GM04504 (cell line): ENCODE measurements at places on chromosomes 12 and 14.
A peak's percentile ranks its signal among the peaks of the same experiment; 100 is the strongest.

DNA sequence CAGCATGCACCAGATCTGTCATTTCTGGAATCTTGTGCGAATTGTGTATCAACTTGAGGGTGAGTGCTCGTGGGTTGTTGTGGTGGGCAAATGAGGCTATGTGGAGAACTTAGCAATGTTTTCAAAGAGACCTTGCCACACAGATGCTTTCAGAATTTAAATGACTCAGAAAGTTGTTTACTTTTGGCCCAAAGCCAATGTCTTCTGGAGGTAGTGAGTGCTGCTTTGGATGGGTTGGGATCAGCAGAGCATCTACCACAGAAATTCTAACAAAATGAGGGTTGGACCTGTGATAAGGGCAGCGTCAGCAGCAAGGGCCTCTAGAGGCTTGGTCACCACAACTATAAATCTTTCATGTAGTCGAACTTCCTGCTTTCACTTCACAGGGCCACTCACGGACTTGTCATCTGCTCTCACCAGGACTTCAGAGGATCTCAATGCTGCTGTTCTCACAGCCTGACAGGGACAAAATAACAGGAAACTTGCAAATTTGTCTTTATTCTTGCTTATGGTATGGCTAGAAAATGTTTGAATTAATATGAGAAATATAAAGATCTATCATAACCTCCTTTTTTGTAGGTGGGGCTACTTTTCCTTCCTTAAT is 111.4 kb downstream of the DACT1 start:
- peak; percentile 67 for DNase-seq

DNA sequence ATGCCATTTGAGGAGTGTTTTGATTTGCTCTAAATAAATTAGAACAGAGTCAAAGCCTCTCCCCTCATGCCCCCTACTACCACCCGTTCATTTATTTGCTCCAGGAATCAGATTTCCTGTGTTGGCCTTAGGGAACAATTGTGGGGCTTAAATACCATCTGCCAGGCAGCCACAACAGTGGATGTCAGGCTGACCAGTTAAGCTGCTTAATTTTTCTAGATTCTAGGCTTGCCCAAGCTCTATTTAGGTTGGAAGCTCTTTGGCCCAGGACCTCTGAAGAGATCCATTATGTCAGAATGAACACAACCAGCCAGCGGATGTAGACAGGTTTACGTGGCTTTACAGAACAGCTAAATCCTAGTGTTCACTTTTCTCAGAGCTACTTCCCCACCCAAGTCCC is 1.0 kb upstream of the TIMELESS start:
- no peak for DNase-seq

DNA sequence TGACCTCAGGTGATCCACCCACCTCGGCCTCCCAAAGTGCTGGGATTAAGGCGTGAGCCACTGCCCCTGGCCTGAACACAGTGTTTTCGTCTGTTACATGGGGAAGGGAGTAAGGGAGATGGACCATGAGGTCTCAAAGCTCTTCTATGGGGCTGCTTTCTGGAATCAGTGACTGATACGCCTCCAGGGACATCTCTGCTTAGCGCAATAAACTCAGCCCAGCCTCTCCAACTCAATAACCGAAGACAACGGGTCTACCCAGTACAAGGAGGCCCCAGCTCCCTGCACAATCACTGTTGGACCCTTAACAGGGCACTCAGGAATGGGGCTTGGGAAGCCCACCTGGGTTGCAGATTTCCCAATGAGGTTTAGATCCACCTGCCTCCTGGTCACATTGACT is 42.6 kb upstream of the CHGA start:
- no peak for DNase-seq

DNA sequence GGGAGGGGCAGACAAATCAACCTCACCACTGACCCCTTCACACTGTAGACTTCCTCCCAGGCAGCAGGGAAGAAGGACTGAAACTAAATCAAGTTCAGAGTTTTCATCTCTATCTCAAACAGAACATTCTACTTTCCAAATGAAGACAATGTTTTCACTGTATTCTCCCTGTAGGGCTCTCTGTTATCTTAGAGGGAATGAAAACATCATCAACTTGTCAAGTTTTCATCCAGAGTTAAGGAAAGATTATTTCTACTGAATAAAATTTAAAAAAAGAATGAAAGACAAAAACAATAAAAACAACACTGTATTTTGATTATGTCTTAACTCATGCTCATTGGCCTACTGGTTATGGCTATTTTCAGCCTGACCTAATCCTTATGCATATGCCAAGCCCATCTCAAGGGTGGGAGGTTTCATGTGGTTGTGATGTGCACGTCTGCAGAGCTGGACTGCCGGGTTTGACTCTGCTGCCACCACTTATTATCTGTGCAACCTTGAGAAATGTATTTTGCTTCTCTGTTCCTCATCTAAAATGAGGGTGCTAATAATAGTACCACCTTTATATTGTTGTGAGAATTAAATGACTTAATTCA is 152.0 kb upstream of the AVPR1A start:
- DNase-seq = no peak

GRCh38 chr14:77988096-77988870 is 181.9 kb upstream of the NRXN3 start:
- no peak for DNase-seq

DNA sequence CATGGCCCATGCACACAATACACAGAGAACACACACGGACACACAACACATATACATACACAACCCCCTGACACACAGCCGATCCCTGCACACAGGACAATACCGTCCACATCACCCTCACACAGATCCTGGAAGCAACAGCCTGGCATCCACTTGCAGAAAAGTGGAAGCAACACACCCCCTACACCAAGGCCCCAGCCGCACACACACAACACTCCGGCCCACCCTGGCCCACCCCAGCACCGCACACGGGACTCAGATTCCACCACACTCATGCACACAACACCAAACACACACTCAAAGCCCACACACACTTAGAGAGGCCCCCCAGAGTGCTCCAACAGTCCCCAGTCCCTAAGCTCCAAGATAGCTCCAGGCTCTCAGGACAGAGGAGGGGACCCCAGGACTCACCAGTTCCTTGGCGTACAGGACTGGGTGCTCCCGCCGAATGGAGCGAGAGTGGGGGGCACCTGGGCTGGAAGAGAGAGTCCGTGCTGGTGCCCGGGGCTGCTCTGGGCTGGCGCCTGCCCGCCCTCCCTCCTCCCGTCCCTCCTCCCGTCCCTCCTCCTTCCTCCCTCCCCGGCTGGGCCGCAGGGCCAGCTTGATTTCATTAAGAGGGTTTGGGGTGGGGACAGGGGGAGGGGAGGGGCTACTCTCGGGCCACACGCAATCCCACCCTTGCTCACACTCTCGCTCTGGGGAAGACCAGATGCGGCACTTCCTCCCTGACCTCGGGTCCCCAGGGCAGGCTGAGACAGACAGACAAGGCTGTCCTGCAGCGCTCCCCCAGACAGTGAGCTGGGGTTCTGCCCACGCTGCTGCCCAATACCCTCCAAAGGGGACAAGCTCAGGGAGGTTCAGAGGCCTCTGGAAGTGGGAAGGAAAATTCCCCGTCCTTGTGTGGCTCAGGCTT is at the start of gene TMEM119:
Gene TMEM119, minus strand, starts transcription at position 526 of the 913 bp plus-strand sequence. CDS start 5,701 bp downstream, outside the sequence.
- peak; percentile 60 for DNase-seq

DNA sequence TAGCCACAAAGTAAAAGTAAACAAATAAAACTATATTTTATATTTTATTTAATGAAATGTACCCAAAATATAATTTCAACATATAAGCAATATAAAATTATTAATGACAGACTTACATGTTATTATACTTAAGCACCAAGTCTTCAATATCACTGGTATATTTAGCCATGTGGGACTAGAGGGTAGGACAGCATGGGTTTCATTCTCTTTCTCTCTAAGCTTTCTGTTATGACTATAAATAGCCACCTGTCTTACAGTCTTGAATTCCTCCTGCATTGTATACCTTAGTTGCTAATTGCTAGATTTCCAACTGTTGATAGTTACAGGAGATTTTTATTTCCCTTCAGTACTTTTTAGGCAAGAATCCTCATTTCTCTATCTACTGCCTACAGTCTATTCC is 63.1 kb upstream of the LIN7A start:
- DNase-seq = no peak

- no peak for DNase-seq
Observed at GRCh38 chr12:128325646-128326045, 58.7 kb downstream of the TMEM132C start.

GRCh38 chr14:104799244-104800014 is 1.5 kb upstream of the ZBTB42 start:
- no peak for DNase-seq

DNA sequence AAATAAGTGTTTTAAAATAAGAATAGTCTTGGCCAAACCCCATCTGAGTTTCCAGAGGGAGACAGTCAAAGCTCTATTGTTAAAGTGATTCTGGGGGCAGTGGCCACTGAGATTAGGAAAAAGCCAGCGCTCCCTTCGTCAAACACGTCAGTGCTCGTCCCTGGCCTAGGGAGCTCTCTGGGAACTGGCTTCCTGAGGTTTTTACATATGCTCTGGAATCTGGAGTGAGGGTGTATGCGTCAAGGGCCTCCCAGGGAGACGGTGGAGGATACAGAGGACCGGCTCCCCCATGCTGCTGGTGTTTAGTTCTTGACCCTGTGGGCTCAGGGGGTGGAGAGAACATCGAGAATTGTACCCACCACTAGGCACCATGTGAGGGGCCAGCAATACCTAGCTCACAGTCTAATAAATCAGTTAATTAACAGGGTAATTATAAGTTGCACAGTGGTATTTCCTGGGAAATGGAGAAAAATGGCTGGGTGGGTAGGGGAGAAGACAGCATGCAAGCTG is 87.0 kb downstream of the SLC25A47 start:
- DNase-seq = no peak

- no peak for DNase-seq
Observed at GRCh38 chr14:50093496-50093895, 22.9 kb downstream of the VCPKMT start.
